ENCODE measurements at places on chromosomes 12 and 14.
A peak's percentile ranks its signal among the peaks of the same experiment; 100 is the strongest.

DNA sequence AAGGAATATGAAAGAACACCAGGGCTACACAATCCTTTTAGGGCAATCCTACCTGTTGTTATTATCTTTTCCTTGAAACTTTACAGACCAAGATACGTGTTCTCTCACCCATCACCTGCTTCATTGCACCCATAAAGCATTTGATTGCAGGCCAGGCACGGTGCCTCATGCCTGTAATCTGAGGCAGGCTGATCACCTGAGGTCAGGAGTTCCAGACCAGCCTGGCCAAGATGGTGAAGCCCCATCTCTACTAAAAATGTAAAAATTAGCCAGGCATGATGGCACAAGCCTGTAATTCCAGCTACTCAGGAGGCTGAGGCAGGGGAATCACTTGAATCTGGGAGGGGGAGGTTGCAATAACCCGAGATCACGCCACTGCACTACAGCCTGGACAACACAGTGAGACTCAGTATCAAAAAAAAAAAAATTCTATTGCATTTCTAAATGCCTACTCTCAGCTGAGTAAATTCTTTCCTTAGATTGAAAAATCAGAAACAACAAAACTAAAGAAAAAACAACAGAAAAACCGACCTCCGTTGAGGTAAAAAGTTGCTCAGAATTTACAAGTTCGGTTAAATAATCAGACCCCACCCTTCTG lies 183.7 kb upstream of the TMEM132C start:
- no peak for DNase-seq

DNA sequence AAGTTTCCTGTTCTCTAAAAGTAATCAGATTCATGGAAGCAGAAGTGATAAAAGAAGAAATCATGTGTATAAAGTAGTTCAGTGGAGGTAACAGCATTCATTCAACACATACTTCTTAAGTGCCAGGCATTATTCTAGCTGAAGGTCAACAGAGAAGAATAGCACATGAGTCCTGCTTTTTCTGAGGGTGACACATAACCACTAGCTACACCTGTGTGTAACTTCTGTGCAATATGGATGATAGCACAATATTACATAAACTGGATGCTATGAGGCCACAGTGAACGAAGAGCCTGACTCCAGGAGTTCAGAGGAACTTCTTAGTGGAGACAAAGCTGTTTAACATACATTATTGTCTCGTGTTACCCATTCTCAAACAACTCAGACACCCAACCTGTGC lies 114.3 kb upstream of the PCED1B start:
- no peak for DNase-seq

- DNase-seq: no peak
Observed at GRCh38 chr14:104813286-104813685, 12.4 kb downstream of the ZBTB42 start.

- DNase-seq: no peak
Observed at GRCh38 chr12:108211157-108211556, 82.1 kb downstream of the WSCD2 start.

DNA sequence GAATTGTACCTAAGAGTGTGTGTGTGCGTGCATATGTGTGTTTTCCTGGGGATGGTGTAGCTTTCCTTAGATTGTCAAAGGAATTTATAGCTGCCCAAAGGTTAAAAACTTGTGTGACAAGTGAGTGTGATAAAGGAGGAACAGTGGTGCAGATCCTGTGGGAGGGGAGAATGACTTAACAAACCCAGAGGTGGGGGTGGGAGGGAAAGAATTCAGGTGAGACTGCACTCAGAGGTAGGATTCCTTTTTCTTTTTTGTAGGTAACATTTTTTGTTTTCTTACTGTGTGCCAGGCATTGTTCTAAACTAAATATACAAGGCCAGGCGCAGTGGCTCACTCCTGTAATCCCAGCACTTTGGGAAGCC lies 45.3 kb upstream of the SINHCAF start:
- no peak for DNase-seq

- DNase-seq: no peak
Observed at GRCh38 chr12:65690477-65690876, 133.8 kb upstream of the HMGA2 start.

GRCh38 chr14:39396448-39396847 lies 35.8 kb downstream of the FBXO33 start:
- DNase-seq: no peak

- DNase-seq: no peak
Observed at GRCh38 chr12:3309805-3310204, 181.2 kb upstream of the PRMT8 start.

DNA sequence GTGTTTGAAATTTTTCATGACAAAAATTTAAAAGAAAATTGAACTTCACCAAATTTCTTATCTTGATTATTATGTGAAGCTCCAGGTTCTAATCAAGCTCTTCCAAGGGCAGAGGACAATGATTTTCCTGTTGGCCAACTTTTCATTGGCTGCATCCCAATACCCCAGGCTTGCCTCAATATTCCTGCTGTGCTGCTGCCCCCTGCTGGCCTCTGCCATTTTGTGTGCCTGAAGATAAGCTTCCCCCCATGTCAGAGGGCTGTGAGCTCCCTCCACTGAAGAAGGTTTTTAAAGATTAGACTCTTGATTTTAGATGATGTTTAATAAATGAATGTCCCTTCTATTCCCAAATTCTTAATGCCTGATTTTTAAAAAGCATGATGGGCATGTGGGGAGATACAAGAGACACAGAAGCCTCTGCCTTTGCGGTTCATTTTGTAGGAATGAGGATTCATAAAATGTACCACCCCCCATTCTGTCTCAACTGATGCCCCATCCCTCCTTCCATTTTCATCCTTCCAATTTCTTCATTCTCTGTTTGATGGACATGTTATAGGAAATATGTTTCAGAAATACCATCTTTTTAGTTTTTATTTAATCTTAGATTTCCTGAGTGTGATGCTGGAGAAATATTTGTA lies 76.7 kb upstream of the RGS6 start:
- DNase-seq: peak; percentile 62

GRCh38 chr14:31576949-31577348 lies 15.7 kb downstream of the NUBPL start:
- DNase-seq: no peak

GRCh38 chr12:92432724-92433441 lies 269.9 kb upstream of the PLEKHG7 start:
- DNase-seq: no peak

- DNase-seq: no peak
Observed at GRCh38 chr12:105212438-105212837, 23.5 kb downstream of the APPL2 start.

GRCh38 chr12:6363330-6364043 lies 11.9 kb downstream of the SCNN1A start:
- peak; percentile 34 for DNase-seq

GRCh38 chr12:107669946-107670345 lies 15.7 kb upstream of the PWP1 start:
- no peak for DNase-seq

DNA sequence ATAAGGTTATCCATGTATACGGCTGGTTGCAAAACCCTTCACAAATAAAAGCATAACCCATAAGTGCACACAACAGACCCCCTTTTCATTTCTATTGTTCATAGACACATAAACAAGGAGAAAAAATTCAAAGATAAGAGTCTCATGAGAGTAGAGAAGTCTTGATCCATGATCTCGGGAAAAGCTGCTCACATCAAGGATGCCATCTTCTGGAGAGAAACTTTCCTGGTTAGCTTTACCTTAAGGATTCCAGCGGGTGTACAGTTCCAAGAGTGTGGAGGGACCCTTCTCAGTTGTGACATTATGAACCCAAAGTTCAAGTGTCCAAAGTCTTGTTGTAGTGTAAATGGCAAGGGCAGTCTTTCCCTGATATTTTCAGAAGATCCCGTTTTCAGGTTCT lies 144.5 kb downstream of the LLPH start:
- DNase-seq: no peak

DNA sequence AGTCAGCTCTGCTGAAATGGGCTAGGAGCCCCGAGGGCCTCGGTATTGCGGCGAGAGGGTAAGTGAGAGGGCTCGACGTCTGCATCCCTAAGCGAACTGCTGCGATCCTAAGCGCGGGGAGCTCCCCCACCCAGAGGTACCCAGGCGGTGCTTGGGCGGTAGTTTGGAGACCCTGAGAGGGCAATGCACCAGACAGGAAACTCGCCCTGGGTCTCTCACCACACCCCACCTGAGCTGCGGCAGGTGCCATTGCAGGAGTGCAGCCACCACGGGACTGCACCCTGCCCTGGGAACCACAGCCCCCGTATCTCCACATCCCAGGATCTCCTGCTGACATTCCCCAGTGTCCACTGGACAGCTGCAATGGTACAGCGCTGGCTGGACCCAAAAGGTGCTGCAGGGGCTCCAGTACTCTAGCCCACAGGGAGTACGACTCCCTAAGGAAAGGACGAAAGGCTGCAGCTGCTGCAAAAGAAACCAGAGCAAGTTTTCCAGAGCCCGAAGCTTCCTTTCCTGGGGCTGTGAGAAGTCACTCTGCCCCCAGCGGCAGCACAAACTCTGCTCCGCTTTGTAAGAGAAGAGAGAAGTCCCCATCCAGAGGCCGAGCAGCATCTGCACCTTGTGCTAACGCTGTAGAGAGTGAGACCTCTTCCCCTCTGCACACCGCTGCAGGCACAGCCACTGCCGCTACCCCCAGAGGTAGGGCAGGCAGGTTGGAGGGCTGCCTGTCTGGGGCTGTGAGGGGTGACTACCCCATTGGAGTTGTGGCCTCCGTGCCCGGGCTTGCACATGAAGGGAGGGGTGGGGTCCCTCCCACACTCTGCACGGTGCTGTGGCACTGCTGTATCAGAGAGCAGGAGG lies 31.1 kb upstream of the MON2 start:
- DNase-seq: peak; percentile 83

GRCh38 chr12:117450209-117450608 lies 88.8 kb upstream of the NOS1 start:
- no peak for DNase-seq

DNA sequence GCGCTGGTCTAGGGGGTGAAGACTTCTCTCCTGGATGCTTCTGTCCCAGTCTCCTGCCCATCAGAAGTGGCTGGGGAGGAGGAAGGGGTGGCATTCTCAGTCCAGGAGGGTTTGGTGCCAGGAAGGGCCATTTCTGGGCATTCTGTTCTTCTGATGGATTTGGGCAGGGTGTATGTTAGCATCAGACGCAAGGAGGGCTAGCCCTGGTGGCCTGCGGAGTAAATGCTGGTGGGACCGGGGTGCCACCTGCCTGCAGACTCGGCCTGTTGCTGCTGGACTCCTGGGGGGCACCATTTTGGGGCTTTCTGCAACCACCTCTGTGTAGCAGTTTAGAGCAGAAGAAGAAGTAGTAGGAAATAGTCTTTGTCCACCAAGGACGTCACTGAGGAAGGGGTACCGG lies 31.7 kb downstream of the AACS start:
- no peak for DNase-seq

- no peak for DNase-seq
Observed at GRCh38 chr12:22532317-22532716, 12.0 kb downstream of the C2CD5 start.
